ENCODE measurements at places on chromosomes 5 and 9.
A peak's percentile ranks its signal among the peaks of the same experiment; 100 is the strongest.

DNA sequence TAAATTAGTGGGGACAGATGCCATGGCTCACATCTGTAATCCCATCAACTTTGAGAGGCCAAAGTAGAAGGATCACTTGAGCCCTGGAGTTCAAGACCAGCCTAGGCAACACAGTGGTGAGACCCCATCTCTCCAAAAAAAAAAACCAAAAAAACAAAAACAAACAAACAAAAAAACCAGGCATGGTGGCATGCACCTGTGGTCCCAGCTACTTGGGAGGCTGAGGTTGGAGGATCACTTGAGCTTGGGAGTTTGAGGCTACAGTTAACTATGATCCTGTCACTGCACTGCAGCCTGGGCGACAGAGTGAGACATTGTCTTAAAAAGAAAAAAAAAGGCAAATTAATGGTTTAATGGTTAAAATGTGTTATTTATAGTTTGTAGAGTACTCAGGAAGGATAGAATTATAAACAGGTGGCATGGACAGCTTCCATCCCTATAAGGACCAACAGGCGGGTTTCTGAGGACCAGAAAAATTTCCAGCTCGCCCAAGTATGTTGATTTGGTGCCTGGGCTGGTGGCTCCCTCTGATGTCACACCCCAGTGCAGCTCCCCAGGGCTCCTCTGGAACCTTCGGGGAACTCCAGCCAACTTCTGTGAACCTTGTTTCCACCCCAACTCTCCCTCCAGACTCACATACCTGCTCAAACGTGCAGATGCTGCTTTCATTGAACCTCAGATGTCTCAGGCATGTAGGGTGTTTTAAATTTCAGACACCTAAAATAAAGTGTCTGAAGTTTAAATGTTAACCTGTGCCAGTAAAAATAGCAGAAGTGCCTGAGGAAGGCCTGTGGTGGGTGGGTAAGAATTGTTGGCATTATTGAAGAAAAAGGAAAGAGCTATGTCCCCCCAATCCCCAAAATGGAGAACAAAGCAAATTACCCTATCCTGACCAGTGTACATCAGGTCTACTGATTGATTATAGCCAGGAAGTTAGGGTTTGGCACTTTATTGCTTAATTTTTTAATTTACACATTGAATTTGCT lies 69.0 kb downstream of the TRIO start:
- no peak for DNase-seq

GRCh38 chr9:89853161-89853560 lies 248.3 kb downstream of the GADD45G start:
- DNase-seq: no peak

DNA sequence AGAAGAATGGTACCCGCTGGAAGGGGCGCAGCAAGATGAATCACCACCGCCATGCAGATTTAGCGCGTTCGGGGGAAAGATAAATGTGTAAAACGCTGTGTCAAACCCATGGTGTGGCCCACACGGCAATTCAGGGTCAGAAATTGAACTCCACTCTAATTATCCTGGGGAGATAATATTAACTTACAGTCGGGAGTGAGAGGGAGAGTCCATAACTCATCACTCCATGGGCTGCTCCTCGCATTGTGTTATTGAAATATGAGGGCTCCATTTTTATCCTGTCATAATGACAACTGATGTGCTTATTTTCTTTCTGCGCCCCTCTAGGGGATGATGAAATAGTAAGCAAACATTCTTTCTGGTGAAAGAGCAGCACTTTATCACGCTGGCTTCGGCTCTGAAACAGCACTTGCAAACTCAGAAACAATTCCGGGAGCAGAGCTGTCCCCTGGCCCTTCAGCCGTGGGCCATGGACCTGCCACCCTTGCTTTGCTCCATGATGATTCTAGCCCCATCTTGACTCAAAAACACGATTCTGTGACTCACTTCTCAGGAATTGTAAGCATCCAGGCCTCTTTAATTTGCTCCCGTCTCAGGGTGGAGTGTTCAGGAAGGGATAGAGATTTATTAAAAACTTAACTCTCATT lies 431.6 kb downstream of the IRX1 start:
- no peak for DNase-seq

DNA sequence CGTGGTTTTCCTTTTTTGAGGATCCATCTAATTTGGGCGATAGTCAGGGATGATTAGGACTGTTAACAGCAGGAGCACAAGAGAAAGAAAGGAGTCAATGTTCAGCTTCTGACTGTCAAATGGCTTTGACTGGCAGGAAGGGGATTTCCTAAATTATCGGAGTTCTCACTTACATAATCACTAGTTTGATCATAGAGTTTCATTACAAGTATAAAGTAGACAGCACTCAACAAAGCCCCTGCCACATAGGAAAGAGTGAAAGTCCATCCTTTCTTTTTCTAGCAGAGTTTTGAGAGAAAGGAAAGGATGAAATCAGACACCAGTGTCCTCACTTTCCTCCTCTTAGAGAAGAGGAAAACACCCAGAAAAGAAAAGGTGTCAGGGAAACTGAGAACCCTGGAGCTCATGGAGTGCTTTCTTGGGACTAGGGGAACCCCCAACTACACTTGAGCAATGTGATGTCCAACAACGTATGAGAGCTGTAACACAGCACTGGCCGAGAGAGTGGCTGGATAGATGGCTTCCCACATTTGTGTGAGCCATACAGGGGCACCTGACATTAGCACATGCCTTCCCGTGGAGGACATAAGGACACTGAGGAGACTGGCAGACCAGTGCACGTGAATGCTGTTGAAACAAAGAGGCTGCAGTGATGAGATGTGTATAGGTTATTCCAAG lies 26.0 kb upstream of the LPAR1 start:
- DNase-seq: no peak

DNA sequence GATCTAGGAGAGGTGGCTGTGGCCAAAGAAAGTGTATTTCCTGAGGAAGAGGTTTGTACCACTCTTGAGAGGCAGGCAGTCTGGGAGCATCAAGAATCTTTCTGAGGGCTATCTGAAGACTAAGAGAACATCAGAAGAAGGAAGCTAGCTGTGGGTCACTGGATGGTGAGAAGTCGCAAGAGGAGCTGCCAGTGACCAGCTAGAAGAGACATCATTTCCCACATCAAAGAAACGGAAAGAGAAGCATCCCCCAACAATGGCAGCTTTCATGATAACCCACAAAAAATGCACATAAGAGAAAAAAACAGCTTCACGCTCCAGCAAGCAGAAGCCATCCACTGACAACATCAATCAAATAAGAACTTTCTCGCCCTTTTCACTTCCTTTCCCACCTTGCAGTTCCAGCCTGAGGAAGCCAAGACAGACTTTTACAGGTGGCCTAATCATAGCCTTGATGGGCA lies 25.0 kb upstream of the CEP78 start:
- no peak for DNase-seq

DNA sequence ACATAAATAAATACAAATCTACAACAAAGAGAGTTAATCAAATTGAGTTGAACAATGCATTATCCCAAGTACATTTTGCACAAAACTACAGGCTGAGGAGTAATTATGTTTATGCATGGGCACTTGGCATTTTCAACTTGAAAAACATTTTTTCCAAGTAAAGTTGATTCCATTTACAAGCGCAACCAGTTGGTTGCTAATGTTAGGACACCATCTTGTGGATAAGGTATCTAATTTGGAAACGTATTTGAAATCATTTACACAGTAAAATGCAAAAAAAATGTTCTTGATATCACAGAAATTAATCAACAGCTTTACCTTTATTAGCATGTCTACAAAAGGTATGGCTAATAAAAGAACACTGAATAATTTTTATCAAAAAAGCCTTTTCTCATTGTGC lies 18.8 kb downstream of the FTMT start:
- no peak for DNase-seq

DNA sequence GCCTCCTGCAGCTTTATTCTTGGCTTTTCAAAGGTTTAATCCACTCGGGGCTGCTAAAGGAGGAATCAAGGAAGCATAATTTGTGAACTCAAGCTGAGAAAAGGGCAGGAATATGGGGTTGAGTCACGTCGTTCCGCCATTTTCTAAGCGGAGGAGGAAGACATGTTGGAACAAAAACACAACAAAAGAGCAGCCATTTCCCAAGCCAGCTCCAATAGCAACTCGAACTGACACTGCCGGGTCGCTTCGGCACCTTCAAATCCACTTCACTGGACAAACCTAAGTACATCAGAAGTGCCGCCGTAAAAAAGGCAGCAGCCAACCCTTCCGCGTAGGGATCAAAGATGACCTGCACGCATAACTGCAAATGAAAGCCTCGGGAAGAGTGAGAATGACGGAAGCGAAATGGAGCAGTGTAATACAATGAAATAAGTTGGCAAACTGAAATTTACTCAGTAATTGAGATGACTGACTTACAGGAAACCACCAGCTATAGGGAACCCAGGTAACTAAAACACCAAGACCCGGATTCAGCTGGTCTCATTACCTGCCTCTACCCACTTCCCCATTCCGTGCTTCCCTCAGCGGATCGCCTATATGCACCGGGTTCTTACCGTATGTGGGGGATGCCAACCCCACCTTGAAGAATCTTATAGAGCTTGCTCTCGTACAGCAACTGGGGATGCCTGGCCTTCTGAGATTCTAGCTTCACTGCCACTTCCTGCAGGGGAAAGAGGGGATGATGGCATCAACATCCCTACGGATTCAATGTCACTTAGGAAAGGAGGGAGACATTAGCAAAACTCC lies 1.6 kb downstream of the CSNK1A1 start:
- DNase-seq: peak; percentile 50

Measured in H9 (cell line).